ENCODE measurements at places on chromosomes 12 and 14. TPM values are rescaled to one million over a fixed set of nuclear protein-coding genes. Genes with fewer than 3 reads are reported as not detected.

GRCh38 chr12:58046271-58046670 is 104.9 kb downstream of the ATP23 start:
- no peak for DNase-seq

FOXN4 gene
- total RNA-seq, result not detected

MYBPC1 gene
- total RNA-seq, result not detected

- no peak for DNase-seq
Measured at GRCh38 chr12:43113135-43113534, 438.9 kb downstream of the ADAMTS20 start.

VDR gene
- total RNA-seq, result 11.0 TPM

DNA sequence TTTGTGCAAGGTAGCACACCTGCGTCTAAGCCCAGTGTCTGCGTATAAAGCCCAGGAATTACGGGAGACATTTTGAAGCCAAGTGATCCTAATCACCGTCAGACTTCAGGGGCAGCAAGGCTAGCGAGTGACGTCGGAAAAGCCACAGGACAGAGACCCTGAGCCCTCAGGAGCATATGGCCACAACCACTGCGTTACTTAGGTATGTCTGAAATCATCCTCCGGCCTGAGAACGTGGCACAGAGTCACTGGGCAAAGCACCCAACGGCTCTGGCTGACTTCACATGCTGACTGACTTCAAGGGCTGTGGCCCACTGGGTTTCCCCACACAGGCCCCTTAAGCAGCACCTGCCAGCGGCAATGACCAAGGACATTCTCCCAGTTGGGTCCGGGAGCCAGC is 71.5 kb downstream of the RIMBP2 start:
- DNase-seq, result no peak

- no peak for DNase-seq
Measured at GRCh38 chr12:89476232-89476631, 48.4 kb downstream of the GALNT4 start.

GRCh38 chr14:91143862-91144261 is 30.0 kb downstream of the DGLUCY start:
- DNase-seq, result no peak

GRCh38 chr12:325906-326305 is 63.2 kb downstream of the KDM5A start:
- DNase-seq, result no peak

DNA sequence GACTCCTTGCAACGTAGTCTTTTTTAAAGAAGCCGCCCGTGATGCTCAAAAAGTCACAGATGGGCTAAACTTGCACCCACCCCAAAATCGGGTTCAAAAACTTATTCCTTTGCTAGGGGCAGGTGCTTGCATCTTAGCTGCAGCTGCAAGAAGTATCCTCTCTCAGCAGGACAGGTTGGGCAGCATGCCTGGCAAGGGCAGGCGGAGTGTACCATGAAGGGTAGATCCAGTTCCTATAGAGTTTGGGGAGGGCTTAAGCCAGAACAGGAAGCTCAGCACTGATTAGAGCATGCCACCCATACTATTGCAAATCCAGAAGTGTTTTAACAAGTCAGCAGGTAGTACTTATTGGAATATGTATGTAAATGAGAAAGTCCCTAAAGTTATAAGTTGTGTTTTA is 48.7 kb downstream of the CPM start:
- DNase-seq, result no peak

DNA sequence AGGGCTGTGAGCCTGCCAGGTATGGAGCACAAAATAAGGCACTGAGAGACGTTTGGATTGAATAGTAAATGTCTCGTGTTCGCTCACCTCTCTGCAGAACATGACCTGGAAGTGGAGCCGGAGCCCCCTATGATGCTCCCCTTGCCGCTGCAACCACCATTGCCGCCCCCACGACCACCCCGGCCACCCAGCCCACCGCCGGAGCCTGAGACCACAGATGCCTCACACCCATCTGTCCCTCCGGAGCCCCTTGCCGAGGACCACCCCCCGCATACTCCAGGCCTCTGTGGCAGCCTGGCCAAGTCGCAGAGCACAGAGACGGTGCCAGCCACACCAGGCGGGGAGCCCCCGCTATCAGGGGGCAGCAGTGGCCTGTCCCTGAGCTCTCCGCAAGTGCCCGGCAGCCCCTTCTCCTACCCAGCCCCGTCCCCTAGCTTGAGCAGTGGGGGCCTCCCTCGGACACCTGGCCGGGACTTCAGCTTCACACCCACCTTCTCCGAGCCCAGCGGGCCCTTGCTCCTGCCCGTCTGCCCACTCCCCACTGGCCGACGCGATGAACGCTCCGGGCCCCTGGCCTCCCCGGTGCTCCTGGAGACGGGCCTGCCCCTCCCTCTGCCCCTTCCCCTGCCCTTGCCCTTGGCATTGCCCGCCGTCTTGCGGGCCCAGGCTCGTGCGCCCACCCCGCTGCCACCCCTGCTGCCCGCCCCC is 18.7 kb downstream of the SETD1B start:
- DNase-seq, result no peak
